ENCODE measurements at places on chromosomes 6 and 20. TPM values are rescaled to one million over a fixed set of nuclear protein-coding genes. Genes with fewer than 3 reads are reported as not detected.

DNA sequence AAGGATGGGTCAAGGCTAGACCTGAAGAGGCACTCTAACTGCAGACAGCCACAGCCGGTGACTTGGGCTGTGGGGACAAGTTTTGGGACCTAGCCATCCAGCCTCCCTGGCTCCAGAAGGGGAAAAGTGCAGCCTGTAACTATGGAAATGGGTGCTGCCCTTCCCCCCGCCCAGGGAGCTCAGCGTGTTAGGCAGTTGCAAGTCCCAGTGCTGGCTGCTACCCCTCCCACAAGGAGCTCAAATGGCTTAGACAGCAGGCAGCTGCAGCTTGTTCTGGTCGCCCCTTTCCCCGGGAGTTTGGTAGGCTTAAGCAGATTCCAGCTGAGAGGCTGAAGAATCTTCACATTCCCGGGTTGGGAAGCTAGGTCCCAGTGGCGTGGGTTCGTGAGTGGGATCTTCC lies 162.6 kb downstream of the FAM83B start:
- DNase-seq, result no peak

DNA sequence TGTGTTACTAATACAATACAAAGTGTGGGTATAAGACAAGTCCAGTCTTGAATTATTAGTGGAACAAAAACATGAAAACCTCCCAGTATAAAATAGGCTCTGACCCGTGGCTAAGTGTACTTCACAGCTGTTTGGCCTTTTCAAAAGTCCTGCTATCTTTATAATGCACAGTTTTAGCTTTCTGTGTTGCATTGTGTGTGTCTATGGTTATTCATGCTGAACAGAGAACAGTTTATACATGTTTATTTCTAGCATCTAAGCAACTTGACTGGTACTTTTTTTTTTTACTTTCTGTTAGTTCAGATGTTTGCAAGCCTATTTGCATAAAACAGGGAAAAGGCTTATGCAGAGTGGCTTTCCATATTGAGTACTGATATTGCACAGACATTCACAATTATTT lies 119.2 kb upstream of the CCN2 start:
- peak; percentile 82 for DNase-seq

- no peak for DNase-seq
These were observed 22.9 kb downstream of the SAYSD1 start for GRCh38 chr6:39092124-39092523.

- DNase-seq, result no peak
These were observed 291.4 kb upstream of the QKI start for GRCh38 chr6:163123098-163123497.

CUL7 gene
- 41.3 TPM for polyA plus RNA-seq

DNA sequence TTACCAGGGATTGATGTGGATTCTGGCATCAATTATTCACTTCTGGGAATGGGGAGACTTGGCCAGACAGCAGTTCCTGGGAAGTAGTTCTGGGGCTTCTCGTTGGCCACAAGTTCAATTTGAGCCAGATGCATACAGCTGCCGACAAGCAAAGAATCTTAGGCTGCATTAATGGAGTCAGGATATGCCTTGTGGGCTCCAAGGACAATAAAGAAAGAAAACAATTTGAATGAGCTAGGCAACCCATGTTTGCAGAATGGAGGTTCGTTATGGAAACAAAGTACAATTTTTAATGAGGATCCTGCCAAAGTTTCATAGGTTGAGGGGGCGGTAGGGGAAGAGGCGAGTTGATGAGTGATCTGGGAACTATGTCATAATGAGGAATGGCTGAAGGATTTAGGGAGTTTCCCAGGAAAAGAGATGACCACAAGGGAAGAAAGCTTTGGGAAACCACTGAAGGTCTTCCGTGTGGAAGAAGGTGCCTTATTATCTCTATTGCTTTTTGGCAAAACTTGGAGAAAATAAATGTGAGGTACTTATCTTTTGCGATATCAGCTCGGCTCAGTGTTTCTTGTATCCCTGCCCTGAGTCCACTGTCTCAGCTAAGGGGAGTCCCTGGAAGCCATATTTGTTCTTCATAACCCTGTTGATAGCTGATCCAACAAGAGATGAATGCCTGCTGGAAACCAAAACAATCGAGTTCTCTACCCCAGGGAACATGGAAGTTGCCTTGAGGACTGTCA lies 181.0 kb upstream of the ZNF217 start:
- peak; percentile 93 for DNase-seq

DNA sequence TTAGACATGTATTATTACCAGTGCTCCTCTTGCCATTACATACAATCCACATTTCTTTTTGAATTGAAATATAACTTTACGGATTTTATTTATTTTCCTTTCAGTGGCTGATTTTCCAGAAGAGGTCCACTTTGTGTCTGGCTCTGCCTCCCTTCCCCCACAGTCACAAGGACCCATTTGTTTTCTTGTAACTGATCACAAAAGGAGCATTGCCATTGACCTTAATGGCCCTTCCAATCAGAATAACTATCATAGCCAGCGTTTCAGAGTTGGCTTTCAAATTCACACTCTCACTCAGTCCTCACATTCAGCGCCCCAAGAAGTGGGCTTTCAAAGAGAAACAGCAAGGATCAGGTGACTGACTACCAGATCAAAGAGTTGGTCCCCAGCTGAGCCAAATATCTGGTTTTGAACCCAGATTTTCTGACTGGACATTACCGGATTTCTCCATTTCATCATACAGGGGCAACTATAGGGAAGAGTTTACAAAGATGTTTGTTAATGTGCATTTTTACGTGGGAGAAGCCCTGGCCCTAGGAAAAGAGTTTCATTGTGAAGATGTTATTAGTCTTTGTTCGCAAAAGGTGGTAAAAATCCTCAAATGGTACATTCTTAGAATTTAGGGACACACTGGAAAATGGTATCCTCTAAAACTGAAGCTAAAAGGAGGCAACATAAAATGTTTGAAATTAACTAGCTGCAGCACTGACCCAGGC lies 2.0 kb upstream of the SLC22A23 start:
- no peak for DNase-seq

GHRH gene
- polyA plus RNA-seq, result not detected

DNA sequence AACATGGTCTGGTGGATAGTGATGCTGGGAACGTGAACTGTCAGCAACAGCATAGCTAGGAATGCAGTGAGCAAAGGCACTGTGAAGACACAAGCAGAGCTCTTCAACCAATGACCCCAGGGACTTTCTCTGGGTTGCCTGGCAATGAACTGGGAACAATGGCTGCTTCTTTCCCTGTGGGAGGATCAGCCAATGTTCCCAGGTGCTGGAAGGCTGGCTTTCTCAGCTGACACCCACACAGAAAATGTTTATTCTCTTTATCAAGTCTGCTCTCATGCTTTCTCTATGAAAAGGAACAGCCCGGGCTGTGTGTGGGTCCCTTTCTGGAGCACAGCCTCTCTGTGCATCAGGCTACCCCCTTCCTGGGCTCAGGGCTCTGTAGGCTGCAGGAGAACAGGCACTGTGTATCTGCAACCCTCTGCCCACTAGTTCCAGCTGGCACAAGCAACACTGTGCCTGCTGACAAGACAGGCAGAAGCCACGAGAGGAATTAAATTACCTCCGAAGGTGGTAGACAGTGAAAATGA lies 54.2 kb downstream of the HFE start:
- no peak for DNase-seq

Data from muscle of leg (tissue), 16 donors.